Activated CD8-positive, alpha-beta T cell treated with anti-CD3 and anti-CD28 coated beads for 36 hours (primary cell): ENCODE measurements at places on chromosomes 11 and 22. TPM values are rescaled to one million over a fixed set of nuclear protein-coding genes. Genes with fewer than 3 reads are reported as not detected.

- no peak overlapping the region for H3K4me3 ChIP-seq
- no peaks in the 10 kb centered on the region for H3K27me3 ChIP-seq
- peaks cover 25% of the 10 kb centered on the region for H3K4me1 ChIP-seq
- peak; percentile 70 for DNase-seq
- H3K36me3 ChIP-seq, result peaks cover 27% of the 10 kb centered on the region
- peak overlapping the region; percentile 38 for H3K27ac ChIP-seq
These were observed 4.9 kb downstream of the LTO1 start for GRCh38 chr11:69670158-69670845.

- H3K27me3 ChIP-seq, result peaks cover 4% of the 10 kb centered on the region
- H3K27ac ChIP-seq, result no peak overlapping the region
- H3K36me3 ChIP-seq, result no peaks in the 10 kb centered on the region
- no peak overlapping the region for H3K4me3 ChIP-seq
These were observed 71.4 kb downstream of the KIAA1671 start for GRCh38 chr22:25023879-25024278.

GRCh38 chr11:7964873-7965272 is 374 bp downstream of the NLRP10 start:
- no peak for DNase-seq
- no peaks in the 10 kb centered on the region for H3K36me3 ChIP-seq
- H3K4me1 ChIP-seq, result no peaks in the 10 kb centered on the region
- no peak overlapping the region for H3K4me3 ChIP-seq
- peaks cover 14% of the 10 kb centered on the region for H3K27me3 ChIP-seq
- no peak overlapping the region for H3K27ac ChIP-seq

ART5 gene
- total RNA-seq, result not detected

DNA sequence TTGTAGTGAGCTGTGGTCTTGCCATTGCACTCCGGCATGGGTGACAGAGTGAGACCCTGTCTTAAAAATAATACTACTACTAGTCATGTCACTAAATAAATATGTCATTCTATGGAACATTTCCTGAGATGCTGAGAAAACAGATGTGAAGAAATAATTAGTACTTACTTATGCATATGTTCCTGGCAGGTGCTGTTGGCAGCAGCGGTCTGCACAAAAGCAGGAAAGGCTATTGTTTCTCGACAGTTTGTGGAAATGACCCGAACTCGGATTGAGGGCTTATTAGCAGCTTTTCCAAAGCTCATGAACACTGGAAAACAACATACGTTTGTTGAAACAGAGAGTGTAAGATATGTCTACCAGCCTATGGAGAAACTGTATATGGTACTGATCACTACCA is 8.8 kb downstream of the ARCN1 start:
- H3K4me1 ChIP-seq, result peaks cover 31% of the 10 kb centered on the region
- H3K27me3 ChIP-seq, result no peaks in the 10 kb centered on the region
- H3K36me3 ChIP-seq, result peaks cover 39% of the 10 kb centered on the region
- DNase-seq, result no peak
- no peak overlapping the region for H3K4me3 ChIP-seq

DEUP1 gene
- total RNA-seq, result not detected

DNA sequence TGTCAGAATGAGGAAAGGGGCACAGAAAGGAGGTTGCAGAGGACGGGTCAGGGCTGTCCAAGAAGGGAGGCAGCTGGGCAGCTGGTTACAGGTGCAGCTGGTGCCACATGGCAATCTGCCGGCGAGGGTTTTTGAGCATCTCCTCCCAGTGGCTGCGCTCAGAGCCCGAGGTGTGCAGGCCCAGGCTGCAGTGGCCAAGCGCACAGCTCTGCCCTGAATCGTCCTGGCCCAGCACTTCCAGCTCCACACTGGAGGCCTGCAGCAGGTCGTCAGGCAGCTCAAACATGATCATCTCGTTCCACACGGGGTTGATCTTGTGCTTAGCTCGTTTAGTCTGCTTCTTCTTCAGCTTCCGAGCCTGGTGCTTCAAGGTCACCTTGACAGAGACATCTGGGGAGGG is 42.2 kb downstream of the SYT13 start:
- H3K27me3 ChIP-seq, result peaks cover 7% of the 10 kb centered on the region
- no peaks in the 10 kb centered on the region for H3K36me3 ChIP-seq
- DNase-seq, result no peak
- no peak overlapping the region for H3K27ac ChIP-seq
- no peak overlapping the region for H3K4me3 ChIP-seq
- H3K4me1 ChIP-seq, result no peaks in the 10 kb centered on the region

DNA sequence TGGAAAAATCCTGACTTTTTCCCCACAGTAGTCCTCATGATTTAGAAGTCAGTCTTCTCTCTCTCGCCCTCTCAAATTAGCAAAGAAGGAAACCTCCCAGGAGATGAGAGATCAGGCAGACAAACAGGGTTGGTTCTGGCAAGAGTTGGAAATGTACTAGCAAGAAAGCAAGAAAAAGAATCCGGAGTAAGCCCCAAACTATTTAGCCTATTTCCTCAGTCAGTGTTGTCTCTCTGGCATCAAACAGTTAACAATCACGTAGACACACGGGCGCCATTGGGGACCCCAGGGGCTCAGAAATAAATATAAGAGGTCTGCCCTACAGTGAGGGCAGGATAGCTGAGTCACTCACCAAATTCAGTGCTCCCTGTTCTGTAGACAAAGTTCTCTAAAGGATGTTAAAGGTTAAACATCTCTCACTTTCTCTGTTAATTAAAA is 4.7 kb downstream of the C11orf52 start:
- peaks cover 1% of the 10 kb centered on the region for H3K27me3 ChIP-seq
- H3K27ac ChIP-seq, result peak overlapping the region; percentile 44
- H3K4me1 ChIP-seq, result peaks cover 21% of the 10 kb centered on the region
- DNase-seq, result no peak
- no peak overlapping the region for H3K4me3 ChIP-seq

SLC22A25 gene
- total RNA-seq, result not detected

CCDC89 gene
- total RNA-seq, result 0.36 TPM

ARRB1 gene
- 16.2 TPM for total RNA-seq

GRCh38 chr11:101582989-101583250 is 887 bp downstream of the TRPC6 start:
- H3K4me3 ChIP-seq, result no peak overlapping the region
- H3K4me1 ChIP-seq, result no peaks in the 10 kb centered on the region
- no peaks in the 10 kb centered on the region for H3K36me3 ChIP-seq
- H3K27ac ChIP-seq, result no peak overlapping the region
- H3K27me3 ChIP-seq, result peaks cover 19% of the 10 kb centered on the region

MS4A3 gene
- not detected for total RNA-seq

- DNase-seq, result no peak
- peaks cover 23% of the 10 kb centered on the region for H3K4me1 ChIP-seq
- H3K36me3 ChIP-seq, result peaks cover 21% of the 10 kb centered on the region
- H3K27ac ChIP-seq, result peak overlapping the region; percentile 96
These were observed 817 bp downstream of the ARL2 start for GRCh38 chr11:65014726-65015227.

- no peaks in the 10 kb centered on the region for H3K36me3 ChIP-seq
- H3K4me3 ChIP-seq, result no peak overlapping the region
- peaks cover 19% of the 10 kb centered on the region for H3K27me3 ChIP-seq
- no peak overlapping the region for H3K27ac ChIP-seq
- no peak for DNase-seq
These were observed 537.1 kb downstream of the INSC start for GRCh38 chr11:15651816-15652215.

DNA sequence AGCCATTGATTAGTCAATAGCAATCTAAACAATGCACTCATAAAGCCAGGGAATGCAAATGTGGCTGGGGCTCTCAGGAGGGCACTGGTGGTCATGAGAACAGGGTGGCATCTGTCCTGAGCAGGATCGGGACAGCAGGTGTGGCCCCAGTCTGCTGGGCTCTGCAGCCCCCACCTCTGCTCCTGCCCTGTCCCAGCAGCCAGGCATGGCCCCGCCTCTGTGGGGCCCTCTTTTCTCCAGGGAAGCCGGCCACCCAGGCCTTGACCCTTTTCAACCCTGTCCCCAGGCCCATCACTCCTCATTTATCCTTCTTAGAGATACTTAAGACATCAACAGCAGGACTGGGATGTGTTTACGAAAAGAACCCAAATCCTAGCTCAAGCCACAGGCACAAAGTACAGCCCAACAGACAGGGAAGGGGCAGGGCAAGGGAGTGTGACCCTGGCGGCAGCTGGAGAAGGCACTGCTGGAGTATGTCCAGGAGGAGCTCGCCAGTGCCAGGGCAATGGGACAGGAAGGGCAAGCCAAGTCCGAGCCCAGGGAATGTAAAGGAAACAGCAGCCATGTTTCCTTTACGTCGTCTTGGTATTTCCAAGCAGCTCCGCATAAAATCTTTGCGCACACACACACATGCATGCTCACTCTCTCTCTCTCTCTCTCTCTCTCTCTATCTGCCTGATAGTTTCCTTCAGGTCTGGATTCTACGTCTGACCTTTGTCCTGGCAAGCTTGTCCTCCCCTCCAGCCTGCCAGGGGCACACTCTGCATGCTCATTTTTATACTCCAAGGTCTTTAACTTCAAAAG is 59.9 kb downstream of the DGCR2 start:
- H3K4me1 ChIP-seq, result peaks cover 3% of the 10 kb centered on the region
- H3K4me3 ChIP-seq, result no peak overlapping the region
- H3K27ac ChIP-seq, result peak overlapping the region; percentile 8
- H3K36me3 ChIP-seq, result peaks cover 22% of the 10 kb centered on the region

KIF18A gene
- total RNA-seq, result 23.2 TPM

QSER1 gene
- 10.5 TPM for total RNA-seq

DNA sequence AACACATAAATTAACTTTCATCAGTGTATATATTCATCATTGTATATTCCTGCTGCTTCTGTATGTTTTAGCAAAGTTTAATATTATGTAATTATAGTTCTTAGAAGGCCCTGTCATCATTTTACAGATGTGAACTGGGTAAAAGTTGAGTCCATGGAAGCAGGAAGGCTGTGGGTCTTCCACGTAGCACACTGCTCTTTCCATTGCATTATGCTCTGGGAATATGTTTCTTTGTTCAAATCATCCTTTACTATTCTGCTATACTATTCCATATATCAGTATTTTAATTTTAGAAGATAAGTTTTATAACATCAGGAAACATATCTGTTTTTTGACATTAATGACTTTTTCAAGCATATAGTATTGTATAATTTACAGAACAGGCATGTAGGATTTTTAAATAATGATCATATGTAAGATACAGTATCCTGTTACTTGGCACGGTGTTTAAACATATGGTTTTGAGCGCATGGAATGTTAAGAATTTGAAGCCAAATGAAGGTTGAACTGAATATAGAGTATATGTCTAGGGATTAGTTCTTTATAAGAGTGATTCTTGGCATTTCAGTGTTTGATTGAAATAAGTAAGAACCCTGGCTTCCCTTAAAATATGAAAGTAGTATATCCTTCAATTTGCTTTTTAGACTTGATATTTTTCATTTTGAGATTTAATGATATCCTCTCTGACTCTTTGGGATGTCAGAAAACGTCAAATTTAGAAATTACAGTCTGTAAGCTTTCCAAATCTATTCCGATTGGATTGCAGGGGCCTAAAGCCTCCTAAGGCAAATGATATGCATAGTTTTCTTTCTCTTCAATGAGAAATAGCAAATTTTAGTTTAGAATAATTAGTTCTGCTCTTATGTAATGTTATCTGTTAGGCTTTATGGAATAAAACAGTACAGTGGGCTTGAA is 8.6 kb downstream of the CCDC81 start:
- H3K27ac ChIP-seq, result no peak overlapping the region
- H3K27me3 ChIP-seq, result no peaks in the 10 kb centered on the region
- no peak overlapping the region for H3K4me3 ChIP-seq
- H3K36me3 ChIP-seq, result no peaks in the 10 kb centered on the region
- DNase-seq, result no peak
- no peaks in the 10 kb centered on the region for H3K4me1 ChIP-seq

- peaks cover 23% of the 10 kb centered on the region for H3K27me3 ChIP-seq
- H3K4me3 ChIP-seq, result no peak within 1 kb of the TSS
- H3K4me1 ChIP-seq, result no peaks in the 10 kb centered on the region
- H3K36me3 ChIP-seq, result no peaks in the 10 kb centered on the region
- H3K27ac ChIP-seq, result no peak within 1 kb of the TSS
- peak; percentile 17 for DNase-seq
These were observed at the start of gene MRGPRF for GRCh38 chr11:69013009-69013951. Gene MRGPRF (minus strand): TSS chr11:69013246. CDS start chr11:69009901, 3,345 bp downstream.

GRCh38 chr11:122226810-122227379 is 110.9 kb upstream of the BLID start:
- H3K4me1 ChIP-seq, result no peaks in the 10 kb centered on the region
- DNase-seq, result no peak
- H3K27ac ChIP-seq, result no peak overlapping the region
- no peaks in the 10 kb centered on the region for H3K36me3 ChIP-seq

DNA sequence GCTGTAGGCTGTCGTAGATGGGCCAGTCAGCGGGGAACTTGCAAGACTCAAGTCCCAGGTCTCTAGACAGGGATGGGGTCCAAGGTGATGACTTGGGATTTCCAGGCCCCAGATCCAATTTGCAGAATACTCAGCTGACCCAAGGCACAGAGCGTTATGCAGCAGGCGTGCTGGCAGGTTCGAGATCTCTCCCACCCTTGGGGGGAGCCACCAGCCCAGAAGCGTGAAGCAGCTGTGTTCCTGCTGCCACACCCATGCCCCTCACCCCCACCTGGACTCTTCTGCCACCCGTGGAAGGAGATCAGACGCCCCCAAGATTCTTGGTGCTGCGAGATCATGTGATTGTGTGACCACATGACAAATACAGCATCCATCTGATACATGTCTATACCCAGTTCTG is 142.6 kb downstream of the BRD1 start:
- H3K36me3 ChIP-seq, result no peaks in the 10 kb centered on the region
- no peak overlapping the region for H3K27ac ChIP-seq
- H3K27me3 ChIP-seq, result no peaks in the 10 kb centered on the region
- no peak overlapping the region for H3K4me3 ChIP-seq
- H3K4me1 ChIP-seq, result no peaks in the 10 kb centered on the region
- no peak for DNase-seq

SLC22A9 gene
- total RNA-seq, result not detected

ZNF280A gene
- not detected for total RNA-seq

GRCh38 chr11:75809991-75810390 is 5.0 kb upstream of the UVRAG start:
- H3K36me3 ChIP-seq, result no peaks in the 10 kb centered on the region
- H3K27ac ChIP-seq, result no peak overlapping the region
- H3K4me1 ChIP-seq, result peaks cover 5% of the 10 kb centered on the region

GRCh38 chr11:26283852-26284408 is 48.0 kb upstream of the ANO3 start:
- H3K27ac ChIP-seq, result no peak overlapping the region
- peaks cover 7% of the 10 kb centered on the region for H3K4me1 ChIP-seq
- no peak for DNase-seq
- peaks cover 13% of the 10 kb centered on the region for H3K27me3 ChIP-seq

UBQLNL gene
- 0.25 TPM for total RNA-seq

GRCh38 chr11:60282286-60282685 is 1.8 kb downstream of the MS4A4A start:
- no peaks in the 10 kb centered on the region for H3K36me3 ChIP-seq
- no peaks in the 10 kb centered on the region for H3K4me1 ChIP-seq
- H3K27ac ChIP-seq, result no peak overlapping the region
- no peak overlapping the region for H3K4me3 ChIP-seq
- DNase-seq, result no peak

PI4KA gene
- 63.9 TPM for total RNA-seq
